Subcutaneous preadipocyte (primary cell): ENCODE measurements at places on chromosomes 4 and X. TPM values are rescaled to one million over a fixed set of nuclear protein-coding genes. Genes with fewer than 3 reads are reported as not detected.

Gene APELA
- total RNA-seq, result not detected in 2 replicates

Gene SLC6A14
- total RNA-seq, result not detected in 2 replicates

Gene ASMT
- not detected in 2 replicates for total RNA-seq

Gene ANK2
- 63.3 and 150 TPM in 2 replicates for total RNA-seq

Gene USP26
- not detected in 2 replicates for total RNA-seq
